ENCODE measurements at places on chromosomes 4 and X.

GRCh38 chrX:129842510-129843208 is 1.0 kb downstream of the ZDHHC9 start:
- no peak for DNase-seq

DNA sequence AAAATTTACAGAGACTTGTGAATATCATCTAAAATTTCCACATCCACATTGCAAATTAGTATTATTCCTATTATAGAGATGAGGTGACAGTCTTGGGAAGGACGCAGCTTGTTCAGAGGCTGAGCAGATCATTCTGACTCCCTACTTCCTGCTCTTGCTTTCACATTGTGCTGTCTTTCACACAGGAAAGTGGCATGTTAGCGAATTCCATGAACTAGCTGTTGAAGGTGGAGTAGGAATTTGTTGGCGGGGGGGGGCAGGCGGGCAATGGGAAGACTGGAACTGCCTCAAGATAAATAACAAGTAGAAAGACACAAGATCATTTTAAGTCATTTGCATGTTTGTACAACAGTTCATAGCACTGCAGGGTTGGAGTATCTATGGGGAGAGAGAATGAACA is 2.3 kb downstream of the PF4V1 start:
- no peak for DNase-seq

GRCh38 chr4:184613405-184613804 is 35.8 kb downstream of the CASP3 start:
- DNase-seq: no peak

- no peak for DNase-seq
Observed at GRCh38 chrX:19800821-19801374, 86.5 kb downstream of the SH3KBP1 start.

DNA sequence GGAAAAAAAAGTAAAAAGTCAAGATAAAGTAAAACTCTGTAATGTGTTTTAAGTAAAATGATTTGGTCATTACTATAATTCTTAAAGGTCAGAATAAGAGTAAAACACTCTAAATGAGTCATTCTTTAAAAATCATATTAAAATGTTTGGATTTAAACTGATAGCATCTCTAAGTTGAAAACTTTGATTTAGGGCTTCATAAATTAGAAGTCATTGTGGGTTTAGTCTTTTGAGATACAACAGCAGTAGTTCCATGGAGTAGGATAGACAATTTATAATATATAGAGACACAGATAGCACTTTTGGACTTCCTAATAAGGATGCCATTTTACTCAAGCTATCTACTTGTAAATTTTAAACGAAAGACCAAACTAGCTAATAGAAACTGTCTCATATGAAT is 77.1 kb upstream of the PABPC4L start:
- no peak for DNase-seq

DNA sequence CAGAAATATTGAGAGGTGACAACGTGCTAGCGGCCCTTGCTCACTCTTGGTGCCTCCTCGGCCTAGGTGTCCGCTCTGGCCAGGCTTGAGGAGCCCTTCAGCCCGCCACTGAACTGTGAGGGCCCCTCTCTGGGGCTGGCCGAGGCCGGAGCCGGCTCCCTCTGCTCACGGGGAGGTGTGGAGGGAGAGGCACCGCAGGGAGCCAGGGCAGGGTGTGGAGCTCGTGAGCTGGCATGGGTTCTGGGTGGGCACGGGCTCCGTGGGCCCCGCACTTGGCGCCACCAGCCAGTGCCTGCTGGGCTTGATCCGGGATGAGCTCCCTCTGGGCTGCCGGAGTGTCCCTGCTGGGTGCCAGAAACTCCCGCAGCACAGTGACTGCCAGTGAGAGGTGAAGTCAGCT is 16.0 kb upstream of the VAMP7 start:
- no peak for DNase-seq

DNA sequence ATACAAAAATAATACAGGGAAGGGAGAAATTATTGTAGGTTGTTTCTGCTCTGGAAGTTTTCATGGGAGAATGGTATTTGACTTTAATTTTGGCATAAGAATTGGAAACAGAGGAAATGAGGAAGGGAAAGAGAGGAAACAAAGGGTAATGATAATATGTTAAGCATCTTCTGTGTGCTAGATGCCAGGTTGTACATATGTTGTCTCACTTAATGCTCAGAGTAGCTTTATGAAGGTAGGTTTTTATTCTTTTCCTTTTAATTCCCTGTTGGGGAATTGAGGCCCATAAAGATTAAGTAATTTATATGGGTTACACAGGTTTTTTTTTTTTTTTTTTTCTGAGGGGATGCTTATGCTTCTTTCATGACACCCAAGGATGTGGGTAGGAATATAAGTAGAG is 19.2 kb downstream of the BLTP1 start:
- DNase-seq: no peak

- DNase-seq: no peak
Observed at GRCh38 chr4:42144028-42144427, 8.4 kb downstream of the BEND4 start.

- DNase-seq: no peak
Observed at GRCh38 chrX:47683829-47684205, 24.8 kb upstream of the UXT start.

DNA sequence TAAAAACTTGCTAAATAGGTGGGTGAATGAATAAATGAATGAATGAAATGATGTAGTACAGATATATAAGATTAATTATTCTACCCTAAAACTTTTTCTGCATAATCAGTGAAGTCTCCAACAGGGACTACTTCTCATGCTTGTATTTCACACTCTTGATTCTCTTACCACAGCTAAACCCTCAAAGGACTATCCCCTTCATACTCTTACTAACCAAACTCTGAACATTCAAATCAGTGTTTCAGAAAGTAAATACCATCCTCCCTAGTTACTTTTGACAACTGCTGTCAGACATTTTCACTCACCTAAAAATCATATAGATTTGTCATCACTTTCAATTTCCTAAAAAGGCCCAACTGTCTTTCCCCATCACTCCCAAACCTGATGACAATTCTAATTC is 234.3 kb upstream of the HHIP start:
- DNase-seq: no peak

GRCh38 chr4:176400816-176401461 is 81.2 kb downstream of the SPCS3 start:
- no peak for DNase-seq

- DNase-seq: no peak
Observed at GRCh38 chrX:108018656-108019381, 26.0 kb upstream of the VSIG1 start.

GRCh38 chr4:15488658-15489470 is 19.2 kb downstream of the CC2D2A start:
- no peak for DNase-seq

Measured in hematopoietic multipotent progenitor cell treated with erythropoietin and hydrocortisone succinate and interleukin-3 and kit ligand, for 17 days (in vitro differentiated cells).